ENCODE measurements at places on chromosomes 6 and 20. TPM values are rescaled to one million over a fixed set of nuclear protein-coding genes. Genes with fewer than 3 reads are reported as not detected.

The SEMG1 gene
- not detected for total RNA-seq

The PNPLA1 gene
- total RNA-seq = not detected

GRCh38 chr20:2840967-2841531 lies 504 bp downstream of the VPS16 start:
- peak; percentile 56 for DNase-seq

- no peak for DNase-seq
Measured at GRCh38 chr6:119241111-119241465, 108.5 kb downstream of the MAN1A1 start.

DNA sequence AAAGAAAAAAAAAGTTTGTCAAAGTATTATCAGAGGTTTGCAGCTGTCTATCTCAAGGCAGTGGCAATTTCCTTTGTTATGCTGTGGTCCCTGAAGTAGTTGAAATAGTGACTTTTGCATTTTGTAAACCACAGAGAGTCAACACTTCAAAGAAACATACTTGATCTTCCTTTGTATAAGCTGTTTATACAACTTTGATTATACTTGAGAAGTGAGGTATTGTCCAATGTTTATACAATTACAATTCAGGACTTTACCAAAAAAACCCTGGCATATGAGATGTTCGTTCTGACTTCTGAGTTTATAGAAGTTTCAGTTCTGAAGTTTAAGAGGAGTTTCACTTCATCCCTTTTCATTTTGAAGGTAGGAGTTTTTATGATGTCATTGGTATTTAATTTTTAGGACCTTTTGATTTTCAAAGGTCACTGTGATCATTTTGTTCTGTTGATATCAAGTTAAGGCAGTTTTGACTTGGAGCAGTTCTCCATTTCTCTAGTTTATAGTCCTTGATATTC lies 4.0 kb downstream of the STK4 start:
- DNase-seq = no peak

All from activated naive CD8-positive, alpha-beta T cell treated with anti-CD3 and anti-CD28 coated beads for 36 hours (primary cell).